Adipocyte (in vitro differentiated cells): ENCODE measurements at places on chromosomes 7 and 10.

GRCh38 chr10:112981553-112981952 lies 31.5 kb downstream of the TCF7L2 start:
- no peak for DNase-seq

DNA sequence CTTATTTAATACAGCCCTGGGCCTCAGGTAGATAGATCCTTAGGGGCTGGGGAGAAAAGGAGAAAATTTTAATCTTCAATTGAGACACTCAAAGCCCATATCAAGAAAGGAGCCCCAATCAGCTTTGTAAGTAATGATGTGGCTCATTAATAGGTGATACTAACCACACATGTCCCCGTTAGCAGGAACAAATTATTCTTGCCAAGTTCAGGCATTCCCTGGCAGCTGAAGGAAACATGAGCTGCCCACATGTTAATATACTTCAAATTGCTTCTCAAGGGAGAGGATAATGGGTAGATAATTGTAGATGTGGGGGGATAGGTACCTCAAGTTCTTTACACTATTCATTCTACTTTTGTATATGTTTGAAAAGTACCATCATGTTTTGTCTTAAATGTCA lies 14.5 kb downstream of the IFIT5 start:
- no peak for DNase-seq

DNA sequence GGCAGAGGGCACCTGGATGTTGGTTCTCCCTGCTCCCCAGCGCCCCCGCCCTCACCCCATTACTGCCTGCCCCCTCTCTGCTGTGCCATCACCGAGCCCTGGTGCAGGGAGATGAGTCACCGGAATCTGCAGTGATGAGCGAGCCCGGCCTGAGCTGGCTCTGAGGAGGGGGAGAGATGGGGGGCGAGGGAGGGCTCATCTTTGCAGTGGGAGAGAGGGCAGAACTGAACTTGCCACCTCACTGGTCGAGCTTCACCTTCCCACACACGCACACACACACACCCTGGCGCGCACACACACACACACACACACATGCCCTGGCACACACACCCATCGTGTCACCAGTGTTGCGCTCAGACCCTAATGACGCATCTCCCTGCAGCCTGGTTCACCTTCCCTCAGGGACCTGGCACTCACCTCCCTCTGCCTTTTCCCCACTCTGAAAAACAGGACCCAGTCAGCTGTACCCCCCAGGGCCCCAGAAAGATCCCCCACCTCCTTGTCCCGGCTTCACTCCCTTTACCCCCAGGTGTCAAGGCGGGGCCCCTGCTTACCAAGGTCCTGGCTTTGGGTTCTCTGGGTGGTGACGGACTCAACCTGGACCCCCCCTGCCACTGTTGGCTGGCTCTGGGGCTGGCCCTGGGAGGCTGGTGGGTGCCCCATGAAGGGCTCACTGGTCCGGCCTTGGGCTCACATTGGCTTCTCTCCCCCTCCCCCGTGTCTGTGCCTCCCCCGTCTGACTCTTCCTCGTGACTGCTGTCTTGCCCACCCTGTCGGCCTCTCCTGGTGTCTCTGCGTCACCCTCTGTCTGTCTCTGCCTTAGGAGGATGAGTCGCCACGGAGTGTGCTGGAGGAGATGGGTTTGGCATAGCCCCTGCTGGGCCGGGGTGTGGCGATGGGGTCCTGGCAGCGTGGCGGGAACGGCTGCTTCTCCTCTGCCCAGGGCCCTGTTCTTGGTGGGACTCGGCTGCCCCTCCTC lies 5.4 kb downstream of the VGF start:
- no peak for DNase-seq

DNA sequence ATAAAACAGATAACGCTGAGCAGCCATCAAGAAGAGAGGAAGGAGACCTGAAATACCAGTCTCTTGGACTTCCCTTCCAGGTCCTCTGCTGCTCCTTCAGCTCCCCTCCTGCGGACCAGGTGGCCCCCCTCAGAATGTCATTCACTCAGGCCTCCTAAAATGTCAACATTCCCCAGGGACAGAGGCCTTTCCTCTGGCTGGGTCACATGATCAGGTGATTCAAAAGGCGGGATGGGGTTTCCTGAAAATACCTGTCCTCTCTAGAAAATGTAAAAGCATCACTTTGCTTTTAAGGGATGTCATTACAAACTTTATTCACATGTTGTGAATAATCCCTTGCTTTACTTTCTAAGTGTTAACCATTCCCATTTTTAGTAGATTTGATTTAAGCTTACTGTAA lies 311.1 kb downstream of the INHBA start:
- DNase-seq: no peak

GRCh38 chr7:26157520-26158105 lies 5.6 kb downstream of the NFE2L3 start:
- no peak for DNase-seq

GRCh38 chr10:114257498-114257897 lies 18.4 kb downstream of the VWA2 start:
- DNase-seq: no peak

- DNase-seq: no peak
Measured at GRCh38 chr10:48454302-48455054, 148.0 kb downstream of the MAPK8 start.

DNA sequence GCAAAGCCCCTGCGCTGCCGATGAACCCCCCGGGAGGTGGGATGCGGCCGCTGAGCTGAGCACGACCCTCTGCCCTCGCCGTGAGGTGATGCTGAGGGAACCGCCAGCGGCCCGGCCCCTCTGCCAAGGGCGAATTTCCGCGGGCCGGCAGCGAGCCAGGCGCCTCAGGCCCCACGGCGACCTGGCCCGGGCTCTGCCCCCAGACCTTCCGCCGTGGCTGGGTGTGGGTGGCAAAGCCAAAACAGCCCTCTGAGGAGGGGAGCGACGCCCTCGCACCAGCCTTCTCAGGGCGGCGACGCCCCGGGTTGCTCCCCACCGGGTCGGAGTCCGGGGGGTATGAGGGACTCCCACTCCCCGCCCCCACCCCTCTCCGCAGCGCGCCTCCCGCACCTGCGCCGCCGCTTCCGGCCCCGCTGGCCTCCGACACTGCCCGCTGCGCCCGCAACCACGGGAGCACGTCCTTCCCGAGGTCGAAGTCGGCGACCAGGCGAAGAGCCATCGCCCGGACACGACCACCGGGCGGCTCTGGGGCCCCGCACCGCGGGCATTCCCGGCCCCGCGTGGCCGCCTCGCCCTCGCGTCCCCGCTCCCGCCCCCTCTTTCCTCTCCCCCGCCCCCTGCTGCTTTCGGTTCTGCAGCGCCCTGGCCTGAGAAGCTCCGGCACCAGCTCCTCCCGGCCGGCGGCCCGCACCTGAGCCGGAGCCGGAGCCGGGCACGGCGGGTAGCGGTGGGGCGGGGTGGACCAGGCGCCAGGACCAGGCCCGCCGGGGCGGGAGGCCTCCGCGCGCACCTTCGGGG lies at the start of gene GSAP:
Gene GSAP, minus strand, starts transcription at position 527 of the 798 bp plus-strand sequence. Its CDS starts 28 bp downstream, at position 499.
- DNase-seq: peak; percentile 73

DNA sequence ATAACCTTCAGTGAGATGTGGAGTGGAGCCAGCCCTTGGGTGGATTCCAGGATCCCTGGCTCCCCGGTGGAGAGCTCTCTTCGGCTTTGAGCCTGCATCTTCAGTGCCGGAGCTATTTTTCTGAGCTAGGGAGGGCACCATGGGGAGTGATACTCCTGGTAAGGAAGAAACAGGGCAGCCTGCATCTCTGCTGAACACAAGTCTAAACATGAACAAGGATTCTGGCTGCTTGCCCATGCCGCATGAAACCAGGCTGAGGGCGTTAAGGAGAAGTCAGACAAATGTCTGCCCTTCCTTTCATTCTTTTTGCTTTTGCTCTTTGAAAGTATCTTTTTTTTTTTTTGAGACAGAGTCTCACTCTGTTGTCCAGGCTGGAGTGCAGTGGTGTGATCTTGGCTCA lies 60.4 kb downstream of the EVX1 start:
- DNase-seq: no peak

DNA sequence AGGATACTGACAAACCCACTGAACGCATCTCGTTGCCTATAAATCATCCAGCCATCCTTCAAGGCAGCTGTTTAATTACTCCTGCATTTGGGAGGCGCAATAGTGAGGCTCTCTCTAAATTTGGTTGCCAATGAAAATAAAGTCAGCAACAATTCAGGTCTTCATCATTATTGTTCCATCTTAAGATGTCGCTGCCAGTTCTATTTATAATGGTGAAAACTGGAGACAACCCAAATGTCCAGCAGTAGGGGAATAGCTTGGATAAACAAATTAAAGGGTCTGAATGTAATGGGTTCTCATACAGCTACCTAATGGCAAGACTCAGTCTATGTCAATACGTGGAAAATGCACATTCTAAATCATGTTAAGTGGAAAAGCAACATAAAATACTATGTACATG lies 120.1 kb upstream of the PLXNA4 start:
- no peak for DNase-seq

DNA sequence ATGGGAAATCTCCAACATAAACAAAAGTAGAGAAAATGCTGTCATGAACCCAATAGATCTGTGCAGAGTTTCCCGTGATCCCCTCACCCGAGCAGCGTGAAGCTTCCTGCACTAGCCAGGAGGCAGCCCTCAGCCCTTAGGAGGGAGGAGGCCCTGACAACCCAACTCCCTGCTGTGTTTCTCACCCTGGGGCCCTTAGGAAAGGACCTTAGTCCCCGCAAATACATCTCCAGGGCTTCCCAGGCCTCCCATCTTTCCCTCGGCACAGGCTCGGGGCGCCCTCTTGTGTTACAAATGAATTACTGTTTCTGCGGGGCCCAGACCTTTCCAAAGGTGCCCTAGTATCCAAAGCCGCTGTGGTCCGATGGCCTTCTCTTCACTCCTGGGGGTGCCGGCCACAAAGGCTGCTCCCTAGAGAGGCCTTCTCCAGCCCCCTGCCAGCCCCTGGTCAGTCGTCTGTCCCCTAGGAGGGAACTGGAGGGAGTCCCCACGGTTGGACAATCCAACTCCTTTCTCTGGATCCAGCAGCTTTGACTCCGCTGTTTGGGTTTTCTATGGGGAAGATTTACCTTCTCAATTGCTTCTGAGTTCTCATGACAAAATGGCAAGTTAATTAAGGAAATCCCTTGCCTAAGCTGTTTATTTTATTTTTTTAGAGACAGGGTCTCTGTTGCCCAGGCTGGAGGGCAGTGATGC lies 49.9 kb upstream of the SH2B2 start:
- peak; percentile 88 for DNase-seq

GRCh38 chr7:158613481-158613880 lies 25.9 kb upstream of the PTPRN2 start:
- no peak for DNase-seq

- no peak for DNase-seq
Measured at GRCh38 chr10:20956843-20957242, 59.7 kb upstream of the NEBL start.

DNA sequence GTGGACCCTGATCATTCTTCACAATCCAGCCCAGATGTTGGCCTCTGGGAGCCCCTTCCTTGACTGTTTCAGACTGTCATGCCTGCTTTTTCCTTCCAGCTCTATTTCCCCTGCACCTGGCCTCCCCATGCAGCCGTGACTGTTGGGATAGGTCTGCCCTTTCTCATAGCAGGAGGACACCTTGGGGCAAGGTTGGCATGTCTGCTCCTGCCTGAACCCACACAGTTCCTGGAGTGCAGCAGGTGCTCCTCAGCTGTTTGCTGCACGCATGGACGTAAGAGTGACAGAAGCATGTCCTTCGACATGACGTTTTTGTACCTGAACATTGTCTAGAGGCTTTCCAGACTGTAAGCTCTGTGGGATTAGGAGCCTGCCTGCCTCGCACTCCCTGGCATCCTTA lies 24.0 kb downstream of the POR start:
- no peak for DNase-seq

- no peak for DNase-seq
Measured at GRCh38 chr7:149199234-149199995, 4.1 kb downstream of the ZNF282 start.

DNA sequence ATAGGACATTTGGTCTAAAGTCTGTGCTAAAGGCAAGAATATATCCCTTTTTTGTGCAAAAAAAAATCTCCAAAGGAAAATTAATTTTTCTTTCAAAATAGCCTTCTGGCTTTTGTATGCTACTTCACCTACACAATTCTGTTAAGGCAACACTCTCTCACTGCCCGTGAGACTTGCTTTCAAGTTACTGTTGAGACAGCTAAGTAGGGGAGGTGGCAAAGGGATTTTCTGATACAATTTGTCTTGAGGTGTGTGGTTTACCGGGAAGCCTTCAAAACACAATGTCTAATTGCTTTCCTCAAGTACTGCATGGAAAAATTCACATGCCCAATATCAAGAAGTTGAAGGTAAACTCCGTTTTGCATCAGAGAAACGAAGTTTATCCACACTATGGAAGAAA lies 50.8 kb upstream of the RSU1 start:
- DNase-seq: no peak

- no peak for DNase-seq
Measured at GRCh38 chr10:133034092-133034491, 53.6 kb upstream of the ADGRA1 start.

- DNase-seq: no peak
Measured at GRCh38 chr10:44759122-44759521, 152.0 kb upstream of the TMEM72 start.

DNA sequence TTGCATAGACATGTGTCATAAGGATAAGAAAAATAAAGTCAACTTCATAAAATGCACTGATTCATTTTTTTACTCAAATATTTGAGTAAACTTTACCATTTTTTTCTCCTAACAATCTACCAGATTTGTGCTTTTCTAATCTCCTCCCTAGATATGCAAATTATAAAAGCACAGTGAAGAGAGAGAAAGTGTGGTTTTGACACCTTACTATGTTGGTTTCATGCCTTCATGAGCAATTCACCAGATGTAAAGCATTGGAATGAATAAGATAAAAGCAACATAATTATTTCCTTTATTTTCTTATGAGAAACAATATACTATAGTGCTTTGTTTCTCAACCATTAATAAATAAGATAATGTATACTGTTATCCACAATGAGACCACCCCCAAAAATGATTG lies 432.5 kb upstream of the PCDH15 start:
- DNase-seq: no peak

- no peak for DNase-seq
Measured at GRCh38 chr10:123681285-123681684, 15.1 kb downstream of the GPR26 start.

- DNase-seq: peak; percentile 47
Measured at GRCh38 chr7:104156842-104157277, 51.0 kb downstream of the ORC5 start.
